T1000 (cell line): ENCODE measurements at places on chromosomes 16 and 17.

DNA sequence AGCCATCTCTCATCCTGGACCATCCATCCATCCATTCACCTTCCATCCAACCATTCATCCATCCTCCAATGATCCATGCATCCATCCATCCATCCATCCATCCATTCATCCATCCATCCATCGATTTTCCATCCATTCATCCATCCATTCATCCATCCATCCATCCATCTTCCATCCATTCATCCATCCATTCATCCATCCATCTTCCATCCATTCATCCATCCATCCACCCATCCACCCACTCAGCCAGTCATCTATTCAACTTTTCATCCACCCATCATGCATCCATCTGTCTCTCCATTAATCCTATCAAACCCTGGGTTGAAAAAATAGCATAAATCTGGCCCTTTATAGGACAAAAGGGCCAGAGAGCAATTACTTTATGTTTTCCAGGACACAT, 158.3 kb upstream of the WSCD1 start:
- DNase-seq, result no peak

GRCh38 chr16:11409398-11409797, 64.1 kb downstream of the RMI2 start:
- DNase-seq, result no peak

GRCh38 chr17:40694584-40694983, 9.0 kb downstream of the KRT24 start:
- DNase-seq, result no peak

DNA sequence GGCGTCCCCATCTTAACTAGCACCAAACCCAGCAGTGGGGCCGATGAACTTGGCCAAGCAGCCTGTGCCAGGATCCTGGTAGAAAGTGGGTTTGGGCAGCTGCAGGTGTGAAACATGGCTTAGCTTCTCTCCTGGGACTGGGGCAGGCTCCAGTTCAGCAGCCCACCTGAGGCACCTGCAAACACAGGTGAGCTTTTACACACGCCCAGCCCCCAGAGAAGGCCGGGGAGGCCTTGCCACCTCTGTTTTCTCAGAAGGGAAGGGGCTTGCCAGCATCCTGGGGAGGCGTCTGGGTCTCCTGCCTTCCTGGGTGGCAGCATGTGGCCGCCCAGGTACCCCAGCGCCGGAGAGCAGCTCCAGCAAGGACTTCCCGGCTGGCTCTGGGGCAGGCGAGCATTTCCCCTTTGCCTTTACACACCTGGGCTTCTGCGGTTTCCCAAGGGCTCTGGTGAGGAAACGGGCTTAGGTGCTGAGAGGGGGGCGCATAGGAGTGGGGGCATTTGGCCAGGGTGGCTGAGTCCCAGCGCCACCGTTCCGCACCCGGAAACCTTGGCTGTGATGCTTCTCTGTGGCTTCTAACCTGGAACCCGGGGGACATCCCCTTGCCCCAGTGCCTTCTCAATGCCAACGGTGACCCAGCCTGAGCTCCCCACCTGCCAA, 81.6 kb upstream of the CBX4 start:
- no peak for DNase-seq

DNA sequence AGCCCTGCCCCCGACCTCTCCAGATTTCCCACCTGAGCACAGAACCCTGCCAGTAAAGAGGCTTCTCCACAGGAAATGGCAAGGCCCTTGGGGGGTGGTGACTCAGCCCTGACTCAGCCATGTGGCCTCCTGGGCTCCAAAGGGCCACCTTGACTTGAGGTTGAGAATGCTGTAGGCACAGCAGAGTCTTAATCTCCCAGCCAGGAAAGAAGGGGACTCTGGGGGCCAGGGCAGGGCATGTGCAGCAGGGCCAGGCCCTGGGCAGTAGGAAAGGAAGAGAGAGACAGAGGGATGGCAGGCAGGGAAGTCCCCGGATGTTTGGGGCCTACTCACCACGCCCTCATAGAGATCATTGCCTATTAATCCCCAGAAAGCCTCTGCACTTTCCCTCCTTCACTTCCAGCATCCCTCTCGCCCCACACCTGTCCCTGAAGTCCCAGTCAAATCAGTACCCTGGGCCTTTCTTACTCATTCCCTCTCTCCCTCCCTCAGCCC, 4.8 kb upstream of the ITGA3 start:
- peak; percentile 92 for DNase-seq

DNA sequence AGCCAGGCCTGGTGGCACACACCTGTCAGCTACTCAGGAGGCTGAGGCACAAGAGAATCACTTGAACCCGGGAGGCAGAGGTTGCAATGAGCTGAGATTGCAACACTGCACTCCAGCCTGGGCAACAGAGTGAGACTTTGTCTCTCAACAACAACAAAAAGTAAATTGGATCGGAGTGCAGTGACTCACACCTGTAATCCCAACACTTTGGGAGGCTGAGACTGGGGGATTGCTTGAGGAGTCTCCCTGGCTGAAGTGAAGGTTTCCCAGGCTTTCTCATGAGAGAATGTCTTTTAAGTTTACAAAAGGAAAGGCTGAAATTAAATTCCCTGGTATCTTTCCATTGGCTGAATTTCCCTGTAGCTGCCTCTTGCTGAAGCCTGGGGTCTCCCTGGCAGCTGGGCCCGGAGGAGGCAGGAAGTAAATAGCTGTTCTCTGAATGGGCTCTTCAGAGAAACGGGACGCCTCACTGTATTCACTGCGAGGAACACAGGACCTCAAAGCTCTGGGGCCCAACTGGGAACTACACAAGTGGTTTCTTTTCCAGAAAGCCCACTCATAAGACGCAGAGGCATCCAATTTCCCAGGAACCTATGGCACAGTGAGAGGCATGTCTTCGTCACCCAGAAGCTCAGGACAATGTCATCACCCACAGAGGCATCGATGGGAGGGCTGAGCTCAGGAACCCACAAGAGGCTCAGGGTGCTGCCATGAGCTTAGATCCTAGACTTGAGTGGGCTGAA, 77.4 kb upstream of the SMURF2 start:
- no peak for DNase-seq

DNA sequence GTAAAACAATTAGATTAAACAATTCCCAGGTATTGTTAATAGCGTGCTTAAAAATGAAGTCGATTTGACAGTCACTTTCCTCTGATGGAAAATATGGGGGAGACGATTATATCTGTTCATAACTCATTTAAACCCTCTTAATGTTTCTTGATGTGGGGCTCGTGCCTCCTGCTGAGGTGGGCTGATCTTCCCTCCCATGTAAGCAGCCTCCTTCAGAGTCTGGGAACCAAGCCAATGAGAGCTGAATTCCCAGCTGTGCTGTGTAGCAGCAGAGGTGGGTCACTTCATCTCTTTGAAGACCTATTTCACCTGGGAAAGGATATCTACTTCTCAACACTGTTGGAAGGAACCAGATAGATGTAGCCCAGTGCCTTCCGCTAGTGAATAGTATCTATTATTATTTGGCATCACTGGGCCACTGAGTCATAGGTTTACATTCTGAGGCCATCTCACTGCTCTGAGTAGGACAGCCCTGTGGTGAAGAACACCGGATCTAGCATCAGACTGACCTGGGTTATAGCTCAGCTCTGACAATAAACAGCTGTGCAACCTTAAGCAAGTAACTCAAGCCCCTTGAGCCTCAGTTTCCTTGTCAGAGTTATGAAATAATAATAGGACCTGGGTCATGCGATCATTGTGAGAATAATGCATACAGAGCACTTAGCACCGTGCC, 85.3 kb upstream of the C16orf82 start:
- no peak for DNase-seq

DNA sequence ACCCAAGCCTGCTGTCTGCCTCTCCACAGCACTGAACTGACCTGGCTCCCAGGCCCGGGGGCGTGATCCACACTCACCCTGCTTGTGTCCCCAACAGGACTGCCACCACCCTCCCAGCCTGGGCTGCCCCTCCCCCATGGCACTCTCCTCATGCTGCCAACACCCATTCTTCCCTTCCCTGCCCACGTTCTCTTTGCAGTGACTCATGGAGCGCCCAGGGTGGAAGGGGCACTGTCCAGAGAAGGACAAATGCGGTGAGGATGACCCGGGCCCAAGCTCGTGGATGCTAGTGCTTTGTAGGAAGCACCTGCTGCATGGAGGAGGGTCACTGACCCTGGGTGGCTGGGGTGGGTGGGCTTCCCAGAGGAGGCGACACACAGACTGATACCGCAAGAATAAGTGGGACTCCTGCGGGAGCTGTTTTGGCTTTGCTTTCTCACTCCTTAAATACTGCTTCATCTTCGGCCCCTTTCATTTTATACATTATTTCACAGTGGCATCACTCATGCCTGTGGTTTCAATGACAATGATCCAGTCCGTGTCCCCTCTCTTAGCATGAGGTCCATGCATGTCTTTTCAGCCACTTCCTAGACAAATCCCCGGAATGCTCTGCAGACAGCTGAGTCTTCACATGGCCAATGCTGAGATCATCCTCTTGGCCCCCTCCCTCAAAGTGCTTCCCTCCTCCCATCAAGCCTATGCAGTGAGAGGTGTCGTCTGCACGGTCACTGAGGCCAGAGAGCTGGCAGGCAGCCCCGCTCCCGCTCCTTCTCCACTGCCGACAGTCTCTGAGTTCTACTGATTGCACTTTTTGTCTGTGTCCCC, 17.6 kb downstream of the CDK5R1 start:
- DNase-seq, result no peak

DNA sequence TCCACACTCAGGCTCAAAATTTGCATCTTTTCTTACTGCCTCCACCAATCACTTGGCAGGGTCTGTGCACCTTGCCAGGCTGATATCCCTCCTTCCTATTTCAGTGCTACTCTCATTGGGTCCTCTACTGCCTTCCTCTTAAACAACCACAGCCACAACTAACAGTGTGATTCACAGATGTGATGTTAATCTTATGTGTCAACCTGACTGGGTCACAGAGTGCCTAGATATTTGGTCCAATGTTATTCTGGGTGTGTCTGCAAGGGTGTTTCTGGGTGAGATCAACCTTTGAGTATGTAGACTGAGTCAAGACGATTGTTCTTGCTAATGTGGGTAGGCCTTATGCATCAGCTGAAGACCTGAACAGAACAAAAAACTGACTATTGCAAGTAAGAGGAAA, 51.3 kb upstream of the IRX6 start:
- no peak for DNase-seq

DNA sequence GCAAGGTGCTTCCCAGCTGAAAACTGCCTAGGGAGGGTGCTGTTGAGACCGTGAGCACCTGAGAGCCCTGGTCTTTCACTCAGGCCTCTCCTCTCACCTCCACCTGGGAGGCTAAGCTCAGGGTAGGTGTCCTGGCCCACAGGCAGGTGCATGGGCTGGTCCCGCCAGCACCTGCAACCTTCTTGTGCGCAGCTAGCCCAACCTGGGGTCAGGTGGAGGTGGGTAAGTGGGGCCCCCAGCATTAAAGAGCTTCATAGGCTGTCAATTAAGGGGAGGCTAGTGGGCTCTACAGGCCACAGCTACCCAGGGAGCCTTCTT, 8.7 kb downstream of the ADCY7 start:
- DNase-seq, result no peak

DNA sequence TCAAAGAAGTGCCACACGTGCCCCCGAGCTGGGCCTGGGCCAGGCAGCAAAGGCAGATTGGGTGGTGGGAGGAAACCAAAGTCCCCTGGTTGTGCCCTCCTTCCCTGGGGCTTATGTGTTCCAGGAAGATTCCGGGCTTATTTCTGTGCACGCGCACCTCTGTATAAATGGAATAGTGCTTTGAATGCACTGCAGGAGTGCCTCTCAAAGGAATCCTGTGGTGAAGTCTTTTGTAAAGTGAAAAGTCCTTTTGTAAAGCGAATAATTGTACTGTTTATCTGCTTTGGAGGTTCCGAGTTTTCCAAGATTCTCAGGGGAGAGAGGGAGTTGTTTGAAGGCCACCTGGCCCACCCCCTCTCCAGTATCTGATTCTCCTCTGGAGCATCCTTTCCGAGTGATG, 26.8 kb downstream of the C17orf75 start:
- DNase-seq, result no peak

GRCh38 chr17:19376811-19377210, 1.5 kb upstream of the MAPK7 start:
- no peak for DNase-seq

DNA sequence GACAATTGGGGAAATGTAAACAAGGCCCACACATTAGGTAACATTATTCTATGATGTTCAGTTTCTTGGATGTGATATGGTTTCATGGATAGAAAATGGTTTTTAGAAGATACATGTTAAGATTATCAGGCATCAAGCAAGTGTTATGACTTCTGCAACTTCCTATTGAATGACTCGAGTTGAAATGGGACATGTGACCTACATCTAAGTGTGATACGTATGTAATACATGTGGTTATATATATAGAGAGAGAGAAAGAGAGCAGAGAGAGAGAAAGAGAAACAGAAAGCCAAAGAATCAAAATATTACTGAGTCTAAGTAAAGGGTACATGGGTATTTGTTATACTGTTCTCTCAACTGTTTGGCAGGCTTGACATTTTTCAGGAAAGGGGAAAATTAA, 1.7 kb downstream of the TMEM170A start:
- DNase-seq, result no peak

DNA sequence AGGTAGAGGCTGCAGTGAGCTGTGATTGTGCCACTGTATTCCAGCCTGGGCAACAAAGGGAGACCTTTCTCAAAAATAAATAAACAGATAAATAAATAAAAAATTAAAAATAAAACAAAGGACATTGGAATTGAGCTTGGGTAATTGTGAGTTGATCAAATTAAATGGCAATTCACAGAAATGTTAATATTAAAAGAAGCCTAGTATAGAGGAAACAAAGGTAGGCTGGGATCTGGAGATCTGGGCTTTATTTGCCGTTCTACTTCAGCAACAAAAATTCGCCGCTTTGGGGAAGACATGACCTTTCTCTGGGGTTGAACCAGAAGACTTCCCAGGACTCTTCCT, 332 bp upstream of the VPS25 start:
- no peak for DNase-seq

DNA sequence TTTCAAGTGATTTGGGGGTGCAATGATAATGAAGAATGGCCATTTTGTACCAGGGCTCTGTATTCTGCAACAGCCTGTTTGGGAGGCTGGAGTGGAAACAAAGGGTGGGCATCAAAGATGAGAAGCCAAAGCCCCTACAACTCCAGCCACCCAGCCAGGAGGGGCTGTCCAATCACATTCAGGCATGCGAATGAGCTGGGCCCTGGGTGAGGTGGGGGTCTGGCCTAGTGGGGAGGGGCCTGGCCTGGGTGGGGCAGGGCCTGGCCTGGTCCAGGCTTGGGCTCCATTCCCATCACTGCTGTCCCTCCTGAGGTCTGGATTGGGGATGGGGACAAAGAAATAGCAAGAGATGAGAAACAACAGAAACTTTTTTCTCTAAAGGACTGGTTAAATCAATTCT, 6.4 kb downstream of the AOC3 start:
- no peak for DNase-seq

DNA sequence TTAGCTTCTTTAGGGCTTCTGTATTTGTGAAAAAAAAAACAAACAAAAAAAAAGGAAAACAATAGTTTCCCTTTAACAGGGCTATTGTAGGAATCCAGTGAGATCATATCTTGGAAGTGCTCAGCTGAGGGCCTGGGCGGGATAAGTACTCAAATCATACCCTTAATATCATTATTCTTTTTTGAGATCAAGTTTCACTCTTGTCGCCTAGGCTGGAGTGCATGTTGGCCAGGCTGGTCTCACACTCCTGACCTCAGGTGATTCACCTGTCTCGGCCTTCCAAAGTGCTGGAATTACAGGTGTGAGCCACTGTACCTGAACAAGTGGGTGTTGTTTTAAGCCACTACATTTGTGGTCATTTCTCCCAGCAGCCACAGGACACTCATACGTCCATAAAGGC, 87.0 kb downstream of the CDH13 start:
- no peak for DNase-seq

GRCh38 chr16:89170346-89171215, 967 bp upstream of the CDH15 start:
- no peak for DNase-seq
